ENCODE measurements at places on chromosomes 11 and 22.
A peak's percentile ranks its signal among the peaks of the same experiment; 100 is the strongest.

- no peak for DNase-seq
Measured at GRCh38 chr11:2235588-2236326, 34.6 kb downstream of the ASCL2 start.

GRCh38 chr11:65575568-65576231 is at the start of gene EHBP1L1:
Gene EHBP1L1 (plus strand): TSS chr11:65576053. CDS start chr11:65576303, 250 bp downstream.
- DNase-seq, result no peak

- DNase-seq, result no peak
Measured at GRCh38 chr11:38315151-38315550, 1717.1 kb upstream of the RAG2 start.

- no peak for DNase-seq
Measured at GRCh38 chr11:47020793-47021526, 84.4 kb downstream of the CSTPP1 start.

DNA sequence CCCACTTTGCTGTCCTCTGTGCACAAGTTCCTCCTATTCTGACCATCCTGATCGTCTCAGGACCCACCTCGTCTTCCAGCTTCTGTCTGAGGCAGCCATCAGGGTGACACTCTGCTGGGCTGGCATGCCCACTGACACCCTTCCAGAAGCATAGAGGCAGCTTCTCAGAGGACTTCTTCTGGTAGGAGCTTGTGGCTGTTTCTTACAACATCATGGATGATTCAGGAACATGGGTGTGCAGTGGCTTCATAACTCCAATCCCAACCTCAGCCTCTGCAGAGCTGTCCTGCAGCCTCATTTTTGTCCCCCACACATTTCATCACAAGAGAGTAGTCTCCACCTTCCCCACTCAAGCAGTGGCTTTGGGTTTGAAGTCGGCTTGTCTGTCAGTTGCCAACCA is 20.9 kb upstream of the CTR9 start:
- no peak for DNase-seq

DNA sequence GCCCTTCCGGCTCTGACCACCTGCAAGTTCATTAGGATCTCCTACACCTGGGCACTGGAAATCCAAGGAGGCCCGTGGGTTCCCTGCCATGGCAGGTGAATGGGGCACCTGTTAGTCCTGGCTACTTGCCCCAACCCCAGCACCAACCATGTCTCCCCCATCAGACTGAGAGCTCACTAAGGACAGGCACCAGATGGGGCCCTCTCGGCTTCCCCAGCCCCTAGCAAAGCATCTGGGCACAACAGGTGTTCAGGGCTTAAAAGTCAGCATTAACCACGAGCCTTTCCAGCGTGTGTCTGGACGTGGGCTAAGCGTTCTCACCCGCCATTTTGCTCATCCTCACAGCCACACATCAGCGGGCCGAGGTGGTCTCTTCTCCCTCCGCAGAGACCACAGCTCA is 2.2 kb downstream of the SULT4A1 start:
- no peak for DNase-seq

DNA sequence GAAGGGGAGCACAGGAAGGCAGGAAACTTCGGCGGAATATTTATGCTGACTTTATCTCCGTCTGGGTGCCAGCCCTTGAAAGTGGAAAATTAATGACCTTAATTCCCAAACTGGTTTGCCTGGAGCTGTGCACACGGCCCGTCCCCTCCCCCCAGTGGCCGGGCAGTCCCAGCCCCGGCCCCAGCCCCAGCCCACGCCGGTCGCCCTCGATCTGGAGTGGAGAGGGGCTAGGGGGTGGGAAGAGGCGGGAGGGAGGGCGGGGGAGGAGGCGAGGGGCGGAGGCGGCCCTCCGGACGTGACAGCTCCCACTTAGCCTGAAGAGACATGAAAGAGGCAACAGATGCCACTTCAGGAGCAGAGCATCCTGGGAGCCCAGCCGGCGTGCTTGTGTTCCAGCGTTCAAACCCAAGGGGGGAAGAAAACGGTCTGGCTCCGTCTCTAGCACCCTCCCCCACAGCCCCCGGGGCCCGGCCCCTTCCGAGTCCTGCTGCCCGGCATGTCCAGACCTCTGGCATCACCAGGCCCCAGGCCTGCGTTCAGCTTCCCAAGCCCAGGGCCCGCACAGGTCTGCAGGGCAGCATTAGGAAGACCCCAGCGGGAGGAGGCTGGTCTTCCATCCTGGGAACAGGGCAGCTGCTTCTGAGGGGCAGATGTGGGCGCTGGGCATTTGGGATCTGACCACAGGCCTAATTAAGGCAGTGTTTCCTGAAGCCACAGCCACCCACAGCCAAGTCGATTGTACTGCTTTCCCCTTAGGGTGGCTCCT is 20.0 kb upstream of the LMO1 start:
- DNase-seq, result no peak

DNA sequence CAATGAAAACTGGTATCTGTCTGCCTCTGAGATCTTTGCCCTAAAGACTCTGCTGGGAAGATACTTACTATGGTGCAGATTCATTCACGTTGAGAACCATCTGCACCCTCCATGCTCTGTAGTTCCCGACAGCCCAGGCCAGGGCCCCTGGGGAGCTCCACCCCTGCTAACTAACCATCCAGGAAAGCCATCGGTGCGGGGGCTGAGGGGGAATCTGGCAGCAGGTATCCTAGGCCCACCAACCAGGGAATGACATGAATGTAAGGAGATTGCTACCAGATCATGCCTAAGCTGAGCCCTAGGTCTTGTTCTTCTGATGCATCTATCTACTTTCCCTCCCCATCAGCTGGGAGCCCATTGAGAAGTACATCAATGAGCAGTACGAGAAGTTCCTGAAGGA is 11.3 kb upstream of the WBP2NL start:
- DNase-seq, result no peak

GRCh38 chr22:23180893-23181720 is 798 bp downstream of the BCR start:
- no peak for DNase-seq

- DNase-seq, result no peak
Measured at GRCh38 chr11:57379732-57380131, 1.2 kb downstream of the PRG3 start.

GRCh38 chr11:69385144-69385820 is 91.3 kb downstream of the MYEOV start:
- DNase-seq, result no peak

DNA sequence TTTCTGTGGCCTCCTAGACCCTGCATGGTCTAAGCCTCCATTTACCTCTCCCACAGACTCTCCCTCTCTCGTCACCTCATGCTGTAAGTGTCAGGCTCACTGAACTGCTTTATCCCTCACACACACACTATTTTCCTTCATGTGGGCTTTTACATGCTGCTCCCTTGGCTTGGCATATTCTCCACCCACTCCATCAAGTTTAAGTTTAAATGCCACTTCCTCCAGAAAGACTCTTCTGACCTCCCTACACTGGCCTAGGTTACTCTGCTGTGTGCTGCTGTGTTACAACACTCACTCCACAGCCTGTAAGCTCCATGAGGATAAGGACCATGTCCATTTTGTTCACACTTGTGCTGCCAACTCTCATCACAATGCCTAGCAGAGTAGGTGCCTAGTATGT is 2.5 kb downstream of the DCHS1 start:
- DNase-seq, result no peak

DNA sequence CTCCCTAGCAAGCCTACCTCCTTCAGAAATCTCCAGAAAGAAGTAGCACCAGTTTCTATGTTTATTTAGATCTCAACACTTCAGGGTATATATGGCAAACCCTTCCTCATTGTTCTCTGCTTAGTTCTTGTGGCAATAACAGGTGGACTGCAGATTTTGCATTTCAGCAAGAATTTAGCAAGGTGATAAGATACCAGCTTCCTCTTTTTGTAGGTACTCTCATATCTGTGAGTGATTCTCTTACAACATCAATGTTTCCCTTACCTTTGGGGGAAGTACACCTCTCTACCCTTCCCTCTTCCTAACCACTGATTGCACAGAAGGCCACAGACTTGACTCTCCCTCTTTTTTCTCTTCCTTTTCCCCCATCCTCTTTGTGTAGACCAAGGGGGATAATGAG is 230.9 kb upstream of the SESN3 start:
- DNase-seq, result no peak

GRCh38 chr11:65849771-65850216 is 8.2 kb downstream of the CFL1 start:
- no peak for DNase-seq

DNA sequence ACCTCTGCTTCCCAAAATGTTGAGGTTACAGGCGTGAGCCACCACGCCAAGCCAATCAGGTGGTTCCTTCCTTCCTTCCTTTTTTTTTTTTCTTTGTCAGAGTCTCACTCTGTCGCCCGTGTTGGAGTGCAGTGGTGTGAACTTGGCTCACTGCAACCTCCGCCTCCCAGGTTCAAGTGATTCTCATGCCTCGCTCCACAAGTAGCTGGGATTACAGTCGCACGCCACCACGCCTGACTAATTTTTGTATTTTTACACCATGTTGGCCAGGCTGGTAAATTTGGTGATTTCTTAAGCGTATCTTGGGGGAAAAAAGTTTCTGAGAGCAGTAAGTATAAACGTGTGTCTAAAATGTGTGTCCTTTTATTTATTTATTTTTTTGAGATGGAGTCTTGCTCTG is 18.2 kb upstream of the SPINDOC start:
- DNase-seq, result no peak

DNA sequence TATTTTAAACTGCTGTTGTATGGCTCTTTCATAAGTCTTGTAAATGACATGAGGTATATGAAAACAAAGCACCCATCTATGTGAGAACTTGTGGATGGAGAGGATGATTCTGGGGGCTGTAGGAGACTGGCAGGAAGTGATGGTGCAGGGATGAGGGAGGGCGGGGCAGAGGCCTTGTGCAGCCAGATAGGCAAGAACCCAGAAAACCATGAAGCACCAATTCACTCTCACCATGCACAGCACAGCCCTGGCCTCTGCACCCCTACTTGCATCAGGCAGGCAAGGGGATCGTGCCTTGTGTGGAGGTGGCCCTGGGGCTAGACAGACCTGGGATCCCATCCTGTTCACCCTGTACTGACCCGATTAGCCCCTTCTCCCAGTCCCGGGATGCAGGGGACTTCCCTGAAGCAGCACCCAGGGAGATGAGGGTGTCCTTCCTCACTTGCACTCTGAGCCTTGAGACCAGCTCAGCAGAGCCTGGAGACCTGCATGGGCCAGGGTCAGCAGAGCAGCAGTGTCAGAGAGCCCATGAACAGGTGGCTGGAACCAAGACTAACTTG is 85.5 kb downstream of the MORC2 start:
- DNase-seq, result no peak

DNA sequence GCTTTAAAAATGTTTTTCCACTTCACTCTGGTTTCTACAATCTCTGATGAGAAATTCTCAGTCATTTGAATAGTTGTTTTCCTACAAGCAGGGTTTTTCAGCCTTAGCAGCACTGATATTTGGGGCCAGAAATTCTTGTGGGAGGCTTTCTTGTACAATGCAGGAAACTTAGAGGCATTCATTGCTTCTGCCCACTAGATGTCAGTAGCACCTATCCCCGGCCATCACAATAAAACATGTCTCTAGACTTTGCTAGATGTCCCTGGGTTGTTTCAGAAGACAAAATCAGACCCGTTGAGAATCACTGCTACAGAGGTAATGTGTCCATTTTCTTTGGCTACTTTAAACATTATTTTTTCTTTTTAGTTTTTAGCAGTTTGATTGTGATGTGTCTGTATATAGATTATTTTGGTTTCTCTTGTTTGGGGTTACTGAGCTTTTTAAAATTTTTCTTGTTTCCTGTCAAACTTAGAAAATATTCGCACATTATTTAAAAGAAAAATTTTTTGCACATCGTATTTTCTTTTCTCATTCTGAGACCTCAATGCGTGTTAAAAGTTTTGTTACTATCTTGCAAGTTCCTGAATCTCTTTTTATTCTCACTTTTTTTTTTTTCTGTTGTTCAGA is 60.8 kb upstream of the CCDC179 start:
- peak; percentile 26 for DNase-seq

DNA sequence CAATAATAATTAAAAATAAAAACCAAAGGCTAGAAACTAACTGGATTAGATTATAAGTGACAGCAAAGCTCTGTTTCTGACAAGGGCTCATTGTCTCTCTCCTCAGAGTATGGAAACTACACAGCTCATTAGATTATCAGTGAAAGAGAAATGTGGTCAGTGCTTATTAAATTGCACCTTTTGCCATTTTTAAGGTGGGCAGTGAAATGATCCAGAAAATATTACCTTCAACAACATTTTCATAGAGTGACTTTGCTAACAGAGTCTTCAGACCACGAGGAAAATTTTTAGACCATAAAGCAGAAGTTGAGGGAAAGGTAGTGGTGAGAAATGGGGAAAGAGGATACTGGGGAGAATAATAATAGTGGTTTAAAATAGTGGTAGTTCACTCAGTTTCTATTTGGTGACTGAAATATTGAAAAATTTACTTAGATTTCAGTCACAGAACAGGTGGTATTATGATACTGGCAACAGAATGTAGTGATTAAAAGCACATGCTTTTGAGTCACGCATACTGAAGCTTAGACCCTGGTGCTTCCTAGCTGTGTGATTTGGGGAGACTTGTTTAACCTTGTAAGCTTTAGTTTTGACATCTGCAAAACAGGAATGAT is 684.0 kb upstream of the CCDC90B start:
- DNase-seq, result no peak

- DNase-seq, result no peak
Measured at GRCh38 chr11:78164471-78164870, 24.0 kb downstream of the KCTD21 start.

DNA sequence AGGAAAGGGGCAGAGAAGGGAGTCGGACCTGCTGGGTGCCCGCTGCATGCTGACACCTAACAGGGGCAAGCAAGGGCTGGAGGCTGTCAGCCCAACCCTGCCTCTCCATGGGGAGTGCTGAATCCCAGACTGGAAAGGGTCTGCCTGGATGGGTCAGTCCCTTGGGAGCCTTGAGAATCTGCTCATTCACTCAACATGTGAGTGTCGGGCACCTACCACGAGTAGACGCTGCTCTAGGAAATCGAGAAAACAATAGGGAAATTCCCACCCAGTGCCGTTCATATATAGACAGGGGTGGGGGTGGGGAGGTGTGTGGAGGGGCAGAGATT is 4.4 kb upstream of the CTSD start:
- DNase-seq, result no peak

DNA sequence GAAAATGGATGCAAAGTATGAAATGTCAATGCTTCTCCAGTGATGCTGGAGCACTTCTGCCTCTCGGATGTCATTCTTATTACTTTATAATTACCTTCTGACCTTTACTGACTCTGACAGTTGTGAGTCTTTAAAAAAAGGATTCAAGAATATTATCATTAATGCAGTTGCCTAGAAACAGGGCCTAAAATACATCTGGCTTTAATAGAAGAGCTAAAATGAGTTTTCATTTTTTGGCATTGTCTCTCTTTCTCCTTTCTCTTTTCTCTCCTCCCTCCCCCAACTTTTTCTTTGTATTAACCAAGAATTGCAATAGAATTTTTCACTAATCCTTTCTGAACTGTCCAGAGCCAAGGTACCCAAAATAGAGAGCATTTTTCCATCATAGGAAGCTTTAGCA is 45.9 kb downstream of the FDX1 start:
- DNase-seq, result no peak

GRCh38 chr22:26536056-26536761 is 23.9 kb upstream of the TFIP11 start:
- DNase-seq, result no peak

DNA sequence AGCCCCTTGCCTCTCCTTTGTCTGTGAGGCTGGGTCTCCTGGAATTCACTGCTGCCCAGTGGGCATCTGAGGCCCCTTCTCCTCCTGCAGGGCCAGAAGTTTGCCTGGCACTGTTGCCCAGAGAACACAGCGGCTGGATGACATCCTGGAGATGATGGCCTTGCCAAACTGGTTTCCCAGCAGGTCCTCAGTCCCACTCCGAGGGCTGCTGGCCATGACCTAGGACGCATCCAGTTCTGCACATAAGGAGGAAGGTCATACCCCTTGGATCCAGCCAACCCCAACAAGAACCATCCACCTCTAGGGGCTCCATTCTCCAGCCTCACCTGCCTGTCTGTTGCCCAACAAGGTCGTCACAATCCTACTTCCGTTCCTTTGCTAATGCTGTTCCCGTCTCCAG is 3.4 kb upstream of the SMTN start:
- DNase-seq, result no peak

Measured in G401 (cell line).